C1 segment of cervical spinal cord (tissue), 14 donors: ENCODE measurements at places on chromosomes 11 and 22.

DNA sequence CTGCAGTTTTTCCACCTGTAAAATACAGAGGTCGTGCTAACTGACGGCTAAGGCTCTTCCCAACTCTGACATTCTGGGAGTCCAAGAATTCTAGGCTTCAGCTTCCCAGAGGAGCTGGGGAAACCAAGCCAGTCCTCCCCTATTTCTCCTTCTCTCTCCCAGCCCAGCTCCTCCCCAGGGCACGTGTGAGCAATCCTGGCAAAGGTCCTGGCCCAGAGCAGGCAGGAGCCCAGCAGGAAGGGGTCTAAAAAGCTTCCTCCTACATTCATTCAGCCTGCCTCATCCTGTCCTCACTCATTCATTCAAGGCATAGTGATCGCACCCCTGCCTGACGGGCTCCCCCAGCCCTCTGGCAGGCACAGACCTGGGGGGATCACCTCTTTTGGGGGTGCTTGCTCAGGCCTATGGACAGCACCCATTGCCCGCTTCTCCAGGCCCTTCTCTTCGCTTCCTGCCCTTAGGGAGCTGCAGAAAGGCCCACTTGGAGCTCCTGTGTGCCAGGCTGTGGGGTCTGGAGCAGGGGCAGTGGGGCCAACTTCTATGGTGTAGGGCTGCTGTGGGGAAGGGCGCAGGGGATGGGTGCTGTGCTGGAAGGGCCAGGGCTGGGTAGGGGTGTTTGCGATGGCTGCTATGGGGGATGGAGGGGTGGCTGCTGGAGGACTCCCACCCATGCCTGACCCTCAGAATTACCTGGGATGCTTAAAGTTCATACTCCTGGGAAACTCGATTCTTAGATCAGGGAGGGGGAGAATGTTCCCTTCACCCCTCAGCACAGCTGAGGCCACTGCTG lies 9.8 kb downstream of the KCNC1 start:
- DNase-seq: no peak

DNA sequence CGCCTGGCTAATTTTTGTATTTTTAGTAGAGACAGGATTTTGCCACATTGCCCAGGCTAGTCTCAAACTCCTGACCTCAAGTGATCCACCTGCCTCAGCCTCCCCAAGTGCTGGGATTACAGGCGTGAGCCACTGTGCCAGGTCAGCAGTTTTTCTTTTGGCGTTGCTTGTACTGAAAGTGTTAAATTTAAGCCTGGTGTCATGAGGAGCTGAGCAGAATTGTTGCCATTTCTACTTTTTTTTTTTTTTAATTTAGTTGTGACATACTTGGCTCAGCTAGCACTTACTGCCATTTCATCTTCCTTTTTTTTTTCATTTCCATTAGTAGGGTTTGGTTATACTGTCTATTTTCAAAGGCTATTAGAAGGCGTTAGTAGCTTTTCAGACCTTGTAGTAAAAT lies 10.7 kb downstream of the TAB1 start:
- DNase-seq: no peak

DNA sequence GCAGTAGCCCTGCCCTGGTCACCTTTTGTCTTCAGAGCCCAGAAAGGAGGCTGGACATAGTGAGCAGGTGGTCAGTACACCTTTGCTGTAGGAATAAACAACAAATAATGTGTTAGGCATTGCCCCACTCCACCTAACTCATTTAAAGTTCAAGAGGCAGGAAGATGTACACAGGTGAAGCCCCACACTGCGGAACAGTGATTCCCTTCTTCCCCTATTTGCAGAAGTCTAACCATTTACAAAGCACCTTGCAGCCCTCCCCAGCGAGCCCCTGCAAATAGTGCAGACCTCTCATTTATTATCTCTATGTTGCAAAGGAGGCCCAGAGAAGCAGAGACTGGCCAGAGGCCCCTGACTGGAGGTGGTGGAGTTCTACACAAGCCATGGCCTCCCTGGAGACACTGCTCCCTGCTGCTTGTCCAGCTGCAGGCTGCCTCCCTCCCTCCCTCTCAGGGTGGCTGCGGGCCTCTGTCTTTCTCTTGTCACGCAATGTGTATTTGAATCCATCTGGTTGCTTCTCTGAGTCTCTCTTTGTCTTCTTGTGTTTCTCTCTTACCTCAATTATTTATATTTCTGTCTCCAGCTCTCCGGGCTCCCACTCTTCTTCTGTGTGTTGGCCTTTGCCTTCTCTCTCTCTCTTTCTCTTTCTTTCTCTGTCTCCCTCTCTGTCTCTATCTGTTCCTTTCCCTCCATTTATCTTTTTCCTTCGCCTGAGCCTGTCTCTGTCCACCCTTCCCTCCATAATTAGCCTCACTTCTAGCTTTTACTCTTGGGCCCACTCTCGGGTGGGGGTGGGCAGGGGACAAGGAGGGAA lies 59.1 kb upstream of the PRDM11 start:
- DNase-seq: no peak

GRCh38 chr22:45218976-45219375 lies 21.7 kb downstream of the KIAA0930 start:
- DNase-seq: no peak

- DNase-seq: no peak
Observed at GRCh38 chr22:30115705-30116104, 35.4 kb downstream of the HORMAD2 start.

DNA sequence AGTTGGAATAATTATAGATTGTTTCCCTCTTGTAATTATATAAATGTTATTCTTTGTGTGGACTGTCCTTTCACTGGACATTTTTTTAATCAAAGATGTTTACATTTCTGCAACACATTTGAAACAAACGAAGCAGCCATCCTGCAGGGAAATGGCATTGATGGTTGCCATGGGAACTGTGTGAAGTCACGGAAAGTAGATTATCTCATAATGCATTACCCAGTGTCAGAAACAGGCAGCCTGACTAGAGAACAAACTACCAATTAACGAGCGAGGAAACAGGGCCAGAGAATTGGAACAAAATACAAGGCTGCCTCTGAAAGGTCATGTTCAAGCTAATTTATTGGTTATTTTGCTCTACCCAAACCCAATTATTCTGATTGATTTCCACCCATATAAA lies 96.9 kb upstream of the LARGE1 start:
- no peak for DNase-seq

GRCh38 chr11:117876341-117877119 lies at the start of gene FXYD6:
TSS of gene FXYD6 (minus strand) at chr11:117876658. CDS start at chr11:117842776, 33,882 bp downstream.
- DNase-seq: no peak

DNA sequence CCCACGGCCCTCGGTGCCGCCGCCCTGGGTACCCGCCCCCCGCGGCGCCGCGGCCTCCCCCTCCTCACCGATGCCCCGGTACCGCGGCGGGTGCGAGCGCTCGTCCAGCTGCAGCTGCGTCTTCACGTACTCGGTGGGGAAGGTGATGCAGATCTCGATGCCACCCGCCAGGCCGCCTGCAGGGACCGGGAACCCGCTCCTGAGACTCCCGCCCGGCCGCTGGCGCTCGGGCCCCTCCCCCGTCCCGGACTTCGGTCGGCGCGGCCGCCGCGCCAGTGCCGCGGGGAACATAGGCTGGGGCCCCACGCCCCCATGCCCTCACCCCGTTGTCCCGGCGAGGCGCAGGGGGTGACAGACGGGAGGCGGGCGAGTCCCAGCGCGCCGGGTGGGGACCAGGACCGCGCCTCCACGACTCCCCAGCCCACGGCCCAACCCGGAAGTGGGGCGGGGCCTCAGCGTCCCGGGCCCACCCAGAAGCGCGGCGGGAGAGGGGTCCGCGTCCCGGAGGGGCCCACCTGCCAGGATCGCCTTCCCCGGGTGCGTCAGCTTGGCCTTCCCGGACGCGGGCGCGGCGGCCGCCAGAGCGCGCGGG lies 375 bp downstream of the SLC25A1 start:
- DNase-seq: no peak
